ENCODE measurements at places on chromosomes 5 and 9.

GRCh38 chr5:167916261-167916691 lies 375.2 kb upstream of the WWC1 start:
- DNase-seq, result no peak

GRCh38 chr5:19258686-19259085 lies 729.3 kb downstream of the CDH18 start:
- DNase-seq, result no peak

DNA sequence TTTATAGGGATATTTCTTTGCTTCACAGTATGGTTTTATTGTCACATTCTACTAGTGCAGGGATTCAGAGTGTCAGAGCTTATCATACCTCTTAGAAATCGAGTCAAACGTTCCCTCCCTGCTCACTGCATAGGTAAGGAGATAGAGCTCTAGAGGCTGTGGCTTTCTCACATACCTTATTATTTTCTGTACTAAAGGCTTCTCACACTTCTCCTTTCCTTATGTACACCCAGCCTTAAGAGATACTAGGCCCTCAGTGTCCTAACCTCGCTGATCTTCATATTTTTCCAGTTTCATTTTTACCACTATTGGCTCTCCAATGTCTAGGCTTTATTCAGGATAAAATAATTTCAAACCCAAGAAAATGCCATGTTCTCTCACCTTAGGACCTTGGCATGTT lies 297.3 kb upstream of the RIOK2 start:
- DNase-seq, result no peak

DNA sequence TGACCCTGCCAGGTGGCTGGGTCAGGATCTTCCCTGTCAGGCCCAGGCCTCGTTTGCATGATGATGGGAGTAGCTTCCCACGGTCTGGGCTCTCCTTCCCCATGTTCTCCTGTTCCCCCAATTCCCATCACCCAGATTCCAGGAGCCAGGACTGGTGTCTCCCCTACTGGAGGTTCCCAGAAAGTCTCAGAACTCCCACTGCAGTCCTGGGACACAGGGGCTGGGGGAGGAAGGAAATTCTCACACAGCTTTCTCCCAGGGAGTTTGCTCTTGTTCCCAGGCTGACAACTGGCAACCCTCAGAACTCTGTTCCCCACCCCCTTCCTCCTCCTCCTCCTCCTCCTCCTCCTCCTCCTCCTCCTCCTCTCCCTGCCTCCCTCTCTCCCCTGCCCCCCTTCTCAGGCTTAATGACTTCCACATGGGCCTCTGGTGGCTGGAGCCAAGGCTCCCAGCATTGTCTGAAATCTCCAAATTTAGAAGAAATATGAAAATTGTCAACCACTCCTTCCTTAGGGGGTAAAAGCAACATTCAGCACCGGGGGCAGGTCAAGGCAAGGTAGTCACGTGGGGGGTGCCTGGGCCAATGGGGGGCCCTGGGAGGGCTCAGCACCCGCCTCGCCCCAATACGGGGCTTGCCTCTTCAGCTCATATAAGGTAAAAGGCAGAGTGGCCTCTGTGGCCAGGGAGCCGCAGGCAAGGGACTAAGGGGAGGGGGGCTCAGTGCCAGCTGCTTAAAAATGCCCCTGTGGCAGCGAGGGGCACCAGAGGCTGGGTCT lies 27.3 kb upstream of the IL17B start:
- no peak for DNase-seq

DNA sequence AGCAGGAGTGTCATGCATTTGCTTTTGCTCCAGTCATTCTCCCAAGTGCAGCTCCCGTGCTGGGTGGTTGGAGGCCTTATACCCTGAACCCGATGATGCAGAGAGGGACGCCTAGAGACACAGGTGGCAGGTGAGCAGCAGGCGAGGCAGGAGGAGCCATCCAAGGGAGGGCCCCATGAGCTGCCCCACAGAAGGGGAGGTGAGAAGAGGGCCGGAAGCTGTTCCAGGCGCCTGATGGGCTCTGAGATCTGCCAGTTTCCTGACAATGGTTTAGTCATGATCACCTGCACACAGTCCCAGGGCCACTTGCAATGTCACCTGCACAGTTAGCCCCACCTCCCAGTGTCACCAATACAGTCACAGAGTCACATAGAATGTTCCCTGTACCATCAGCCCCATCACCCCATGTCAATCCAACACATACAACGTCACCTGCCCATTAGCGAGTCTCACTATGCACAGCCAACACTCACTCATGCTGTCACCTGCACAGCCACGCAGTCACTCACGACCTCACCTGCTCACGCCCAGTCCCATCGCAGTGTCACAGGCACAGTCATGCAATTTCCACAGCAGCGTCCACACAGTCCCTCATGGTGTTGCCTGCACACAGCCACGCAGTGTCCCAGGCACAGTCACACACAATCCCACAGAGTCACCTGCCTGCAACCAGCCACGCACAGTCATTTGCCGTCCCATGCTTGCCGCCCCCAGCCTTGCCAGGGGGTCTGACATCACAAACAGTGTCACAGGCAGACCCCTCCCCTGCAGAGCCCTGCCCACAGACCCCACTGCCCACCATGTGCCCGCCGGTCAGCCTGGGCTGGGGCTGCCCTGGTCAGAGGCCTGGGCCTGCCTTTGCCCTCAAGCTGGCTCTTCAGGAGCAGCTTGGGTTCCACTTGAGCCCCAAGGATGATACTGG lies 113.4 kb downstream of the LHX2 start:
- DNase-seq, result no peak

- DNase-seq, result no peak
Observed at GRCh38 chr5:134406390-134406789, 5.3 kb downstream of the CDKN2AIPNL start.

DNA sequence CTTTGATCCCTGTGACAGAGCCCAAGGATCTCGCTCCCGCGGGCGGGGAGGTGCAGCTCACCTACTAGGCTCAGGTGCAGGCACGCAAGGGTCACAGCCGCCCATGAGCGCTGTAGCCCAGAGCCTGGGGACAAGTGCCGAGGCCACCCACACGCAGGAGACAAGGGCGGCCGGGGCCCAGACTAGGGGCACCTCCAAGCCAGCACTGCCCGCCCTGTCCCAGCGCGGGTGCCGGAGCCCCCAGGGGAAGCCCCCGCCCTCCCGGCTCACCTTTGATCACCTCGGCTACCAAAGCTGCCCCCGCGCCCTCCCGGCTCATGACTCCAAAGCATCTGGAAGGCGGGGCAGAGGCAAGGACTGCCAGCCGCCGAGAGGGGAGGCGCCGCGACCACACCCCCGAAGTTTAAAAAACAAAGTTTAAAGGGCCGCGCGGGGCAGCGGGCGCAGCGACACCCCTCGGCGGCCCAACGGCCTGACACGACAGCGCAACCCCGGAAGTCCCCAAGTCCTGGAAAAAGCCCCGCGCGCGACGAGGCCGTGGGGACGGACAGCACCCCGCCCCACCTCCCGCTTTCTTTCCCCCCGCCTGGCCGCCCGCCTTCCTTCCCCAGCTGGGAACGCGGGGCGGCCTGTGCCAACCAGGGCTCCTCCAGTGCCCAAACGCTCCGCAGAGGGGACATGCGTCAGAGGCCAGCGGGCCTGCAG lies 53.0 kb downstream of the CDC14B start:
- DNase-seq, result no peak

GRCh38 chr9:114055894-114056293 lies 22.2 kb downstream of the AMBP start:
- DNase-seq, result no peak

DNA sequence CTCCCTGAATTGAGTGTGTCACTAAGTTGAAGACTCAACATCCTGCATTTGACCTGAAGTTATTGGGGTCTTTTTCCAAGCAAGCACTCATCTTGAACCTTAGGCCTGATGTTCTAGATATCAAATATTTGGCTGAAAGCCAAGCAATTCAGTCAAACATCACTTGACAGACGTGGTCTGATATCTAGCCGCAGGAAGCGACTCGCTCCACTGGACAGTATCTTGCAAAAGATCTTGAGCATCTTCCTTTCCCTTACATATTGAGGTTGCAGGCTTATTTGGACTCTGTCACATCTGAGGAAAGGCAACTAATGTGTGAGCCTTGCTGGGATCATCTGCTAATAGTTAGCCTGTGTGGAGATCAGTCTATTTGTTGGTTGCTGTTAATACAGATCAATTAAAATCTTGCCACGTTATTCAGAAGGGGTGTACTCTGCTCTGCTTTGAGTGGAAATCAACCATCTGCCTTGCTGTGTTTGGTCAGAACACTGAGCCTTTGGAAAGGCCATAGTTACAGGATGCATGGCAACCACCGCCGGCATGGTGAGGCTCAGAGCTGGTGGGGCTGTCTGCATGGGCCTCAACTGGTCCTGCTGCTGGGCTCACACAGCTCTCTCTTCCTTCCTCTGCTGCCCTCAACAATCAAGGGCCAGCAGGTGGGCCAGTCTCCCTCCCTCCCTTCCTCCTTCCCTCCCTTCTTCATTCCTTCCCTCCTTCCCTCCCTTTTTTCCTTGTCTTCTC lies 166.9 kb upstream of the KLF9 start:
- DNase-seq, result no peak

- DNase-seq, result no peak
Observed at GRCh38 chr5:10702040-10702629, 58.9 kb downstream of the DAP start.

DNA sequence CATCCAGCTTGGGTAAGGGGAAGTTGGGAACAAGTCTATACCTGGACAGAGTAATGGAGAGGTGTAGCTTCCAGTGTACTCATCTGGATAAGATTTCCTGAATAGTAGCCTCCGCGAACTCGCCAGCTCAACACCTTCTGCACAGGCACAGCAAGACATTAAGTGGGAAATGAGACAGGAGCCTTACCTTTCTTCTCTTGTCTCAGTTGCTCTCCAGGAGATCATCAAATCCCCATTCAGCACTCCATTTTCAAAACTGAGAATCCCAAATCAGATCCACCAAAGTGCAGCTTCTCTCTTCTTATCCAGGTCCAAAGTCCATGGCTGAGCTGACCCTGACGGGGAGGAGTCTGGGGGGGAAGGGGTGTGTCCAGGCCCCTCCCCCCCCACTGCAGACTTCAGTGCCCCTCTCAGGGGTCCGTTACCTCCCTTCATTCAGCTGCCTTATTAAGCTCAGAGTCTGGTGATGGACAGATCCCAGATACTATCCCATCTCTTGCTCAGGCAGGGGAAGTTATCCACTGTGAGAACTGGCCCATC lies 5.9 kb upstream of the MGAT1 start:
- DNase-seq, result no peak

- no peak for DNase-seq
Observed at GRCh38 chr9:14511452-14511851, 181.8 kb downstream of the ZDHHC21 start.

DNA sequence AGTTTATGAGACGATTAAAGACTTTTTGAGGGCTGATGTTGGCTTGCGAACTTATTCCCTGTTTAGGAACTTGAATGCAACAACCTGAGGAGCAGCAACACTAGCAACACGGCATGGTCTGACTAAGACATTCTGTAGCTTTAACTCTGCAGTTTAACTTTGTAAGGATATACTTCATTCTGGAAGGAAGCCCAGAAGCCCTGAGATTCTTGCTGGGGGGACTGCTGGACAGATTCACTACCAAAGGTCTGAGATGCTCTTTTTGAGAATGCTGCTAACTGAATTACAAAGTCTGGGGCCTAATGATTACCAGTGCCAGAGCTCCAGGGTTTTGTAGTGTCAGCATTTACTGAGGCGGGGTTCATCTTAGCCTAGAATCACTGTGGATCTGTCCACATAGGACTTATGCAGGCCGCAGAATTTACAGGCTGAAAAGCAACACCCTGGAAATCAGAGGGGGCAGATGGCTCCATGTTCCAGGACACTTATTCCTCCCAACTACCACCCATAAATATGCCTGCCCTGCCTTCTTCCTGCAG lies 537.1 kb upstream of the CDH18 start:
- no peak for DNase-seq

DNA sequence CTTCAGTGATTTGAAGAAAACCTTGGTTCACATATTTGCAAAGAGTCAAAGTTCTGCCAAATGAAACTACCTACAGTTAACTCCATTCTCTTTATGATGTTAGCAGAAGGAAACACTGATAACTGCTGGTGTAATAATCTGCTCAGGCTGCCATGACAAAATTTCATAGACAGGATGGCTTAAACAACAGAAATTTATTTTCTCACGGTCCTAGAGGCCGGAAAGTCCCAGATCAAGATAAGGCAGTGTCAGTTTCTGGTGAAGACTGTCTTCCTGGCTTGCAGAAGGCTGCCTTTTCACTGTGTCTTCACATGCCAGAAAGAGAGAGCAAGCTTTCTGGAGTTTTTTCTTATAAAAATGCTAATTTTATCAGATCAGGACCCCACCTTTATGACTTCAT lies 102.4 kb upstream of the PARP8 start:
- no peak for DNase-seq

DNA sequence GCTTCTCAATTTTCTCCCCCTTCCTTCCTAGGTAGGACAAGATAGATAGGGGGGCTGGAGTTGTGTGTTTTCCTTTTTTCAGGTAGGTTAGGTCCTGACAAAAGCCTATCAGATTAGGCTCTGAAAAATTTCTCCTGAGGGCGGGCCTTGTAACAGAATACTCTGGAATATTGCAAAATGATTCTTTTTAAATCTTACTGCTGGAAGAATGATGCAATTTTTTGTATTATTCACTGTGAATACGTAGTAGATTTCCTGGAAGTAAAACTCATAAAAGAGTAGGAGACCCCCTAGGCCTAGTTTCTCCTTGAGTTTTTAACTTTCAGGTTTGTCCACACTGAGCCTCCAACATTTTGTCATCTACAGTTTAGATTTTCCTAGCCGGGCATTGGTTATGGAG lies 1701.8 kb downstream of the EFNA5 start:
- no peak for DNase-seq

DNA sequence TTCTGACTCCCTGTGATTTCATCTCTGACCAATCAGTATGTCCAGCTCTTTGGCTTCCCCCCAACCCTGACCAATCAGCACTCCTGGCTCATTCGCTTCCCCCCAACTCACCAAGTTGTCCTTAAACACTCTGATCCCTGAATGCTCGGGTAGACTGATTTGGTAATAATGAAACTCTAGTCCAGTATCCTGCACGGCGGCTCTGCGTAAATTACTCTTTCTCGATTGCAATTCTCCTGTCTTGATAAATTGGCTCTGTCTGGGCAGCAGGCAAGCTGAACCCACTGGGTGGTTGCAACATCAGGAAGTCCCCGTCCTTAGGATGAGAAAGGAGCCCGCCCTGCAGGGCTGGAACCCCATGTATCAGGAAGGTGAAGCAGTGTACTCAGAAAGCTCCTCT lies 10.4 kb downstream of the FCN2 start:
- no peak for DNase-seq

DNA sequence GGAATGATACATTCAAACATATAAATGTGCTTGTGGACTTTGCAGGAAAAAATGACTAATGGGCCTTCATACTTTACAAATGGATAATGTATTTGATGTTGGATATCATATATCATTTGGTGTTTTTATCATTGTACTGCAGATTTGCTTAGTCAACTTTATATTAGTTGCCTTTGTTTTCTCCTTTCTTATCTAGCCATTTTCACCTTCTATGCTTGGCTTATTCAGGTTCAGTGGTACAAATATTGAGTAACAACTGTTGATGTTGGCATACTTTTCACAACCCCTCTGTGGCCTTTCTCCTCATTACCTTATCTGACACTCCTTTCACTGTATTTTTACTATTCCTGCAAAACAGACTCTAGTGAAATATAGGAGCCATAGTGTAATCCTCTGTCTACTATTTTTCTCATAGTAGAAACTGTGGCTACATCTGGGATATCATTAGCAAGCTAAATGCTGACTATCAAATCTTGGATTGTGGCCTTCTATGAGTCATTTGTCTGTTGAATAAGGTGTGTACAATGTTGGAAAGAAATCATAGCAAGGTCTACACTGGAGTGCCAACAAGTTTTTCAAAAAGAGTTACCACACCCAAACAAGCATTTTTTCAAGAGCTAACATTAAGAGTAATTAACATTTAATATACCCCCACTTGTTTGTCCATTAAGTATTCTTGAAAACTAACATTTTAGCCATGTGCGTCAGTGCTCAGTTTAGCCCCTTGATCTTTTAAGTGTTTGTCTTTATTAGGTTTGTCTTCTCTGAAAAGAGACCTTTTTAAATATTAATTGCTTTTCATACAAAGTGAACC lies 330.1 kb downstream of the ADGRV1 start:
- DNase-seq, result no peak
